Stimulated activated CD8-positive, alpha-beta memory T cell treated with anti-CD3 and anti-CD28 coated beads, Interleukin-4, amount 100 ng/mL, for 48 hours (primary cell): ENCODE measurements at places on chromosomes 6 and 20.
A peak's percentile ranks its signal among the peaks of the same experiment; 100 is the strongest.

DNA sequence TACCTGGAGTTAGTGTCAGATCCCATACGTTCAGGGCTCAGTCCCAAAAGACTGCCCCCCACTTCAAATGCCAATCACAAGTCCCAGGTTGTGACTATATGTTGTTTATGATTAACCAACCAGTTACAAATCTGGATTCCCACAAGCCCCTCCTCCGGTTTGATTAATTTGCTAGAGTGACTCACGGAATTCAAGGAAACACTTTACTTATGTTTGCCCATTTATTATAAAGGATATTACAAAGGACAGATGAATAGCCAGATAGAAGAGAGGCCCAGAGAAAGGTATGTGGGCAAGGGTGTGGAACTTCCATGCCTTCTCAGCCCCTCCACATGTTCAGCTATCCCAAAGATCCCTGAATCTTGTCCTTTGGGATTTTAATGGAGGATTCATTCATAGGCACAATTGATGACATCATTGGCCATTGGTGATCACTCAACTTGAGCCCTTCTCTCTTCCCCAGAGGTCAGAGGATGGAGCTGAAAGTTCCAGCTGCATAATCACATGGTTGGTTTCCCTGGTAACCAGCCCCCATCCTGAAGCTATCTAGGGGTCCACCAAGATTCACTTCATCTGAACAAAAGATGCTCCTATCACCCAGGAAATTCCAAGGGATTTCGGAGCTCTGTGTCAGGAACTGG lies 2.0 kb downstream of the ECT2L start:
- DNase-seq = no peak

DNA sequence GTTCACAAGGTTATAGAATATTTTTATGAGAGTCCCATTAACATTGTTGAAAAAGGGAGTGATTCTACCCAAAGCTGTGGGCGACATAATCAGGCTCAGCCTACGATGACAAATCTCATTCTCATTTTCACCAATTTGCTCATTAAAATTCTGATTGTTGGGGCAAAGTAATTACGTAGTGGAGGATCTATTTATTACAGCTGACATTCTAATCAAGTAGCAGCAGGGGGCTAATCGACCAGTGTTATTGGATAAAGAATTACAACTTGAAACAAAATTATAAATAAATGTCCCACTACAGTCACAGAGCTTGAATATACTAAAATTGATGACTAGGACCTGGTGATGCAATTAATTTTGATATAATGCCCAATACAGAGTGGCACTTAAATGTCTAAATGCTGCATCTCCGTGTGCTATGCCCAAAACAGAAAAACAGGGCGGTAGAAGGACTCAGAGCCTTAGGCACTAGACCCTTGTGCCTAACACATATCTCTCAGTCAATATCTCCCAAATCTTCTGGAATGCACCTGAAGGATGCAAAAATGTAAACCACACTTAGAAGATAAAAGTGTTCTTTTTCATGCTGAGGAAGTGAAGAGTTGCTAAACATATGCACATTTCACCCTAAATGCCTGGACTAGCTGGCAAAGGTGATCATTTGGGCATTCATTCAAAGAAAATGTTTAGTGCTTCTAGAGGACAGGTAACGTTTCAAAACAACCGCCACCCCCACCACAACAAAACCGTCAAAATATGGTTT lies 88.3 kb downstream of the CD24 start:
- no peak for DNase-seq

DNA sequence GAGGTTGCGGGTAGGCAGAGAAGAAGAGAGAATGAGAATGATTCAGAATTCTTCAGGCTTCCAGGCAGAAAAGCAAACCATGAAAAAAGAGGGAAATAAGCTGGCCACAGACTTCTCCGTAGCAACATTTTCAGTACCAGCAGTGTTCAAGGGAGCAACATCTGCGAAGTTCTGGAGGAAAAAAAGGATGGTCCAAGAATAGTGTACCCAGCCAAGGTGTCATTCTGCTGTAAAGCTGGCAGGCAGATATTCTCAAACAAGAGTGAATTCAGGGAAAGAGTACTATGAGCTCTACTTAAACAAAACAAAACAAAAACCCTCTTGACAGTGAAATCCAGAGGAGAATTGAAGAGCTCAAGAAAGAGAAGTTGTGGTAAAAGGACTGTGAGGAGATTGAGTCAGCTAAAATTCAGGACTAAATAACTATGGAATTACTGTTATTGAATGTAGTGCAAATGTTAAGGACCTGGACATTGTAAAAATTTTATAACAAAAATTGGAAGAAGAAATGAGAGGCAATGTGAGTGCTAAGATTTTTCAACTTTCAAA lies 86.5 kb downstream of the ATRN start:
- DNase-seq = no peak

DNA sequence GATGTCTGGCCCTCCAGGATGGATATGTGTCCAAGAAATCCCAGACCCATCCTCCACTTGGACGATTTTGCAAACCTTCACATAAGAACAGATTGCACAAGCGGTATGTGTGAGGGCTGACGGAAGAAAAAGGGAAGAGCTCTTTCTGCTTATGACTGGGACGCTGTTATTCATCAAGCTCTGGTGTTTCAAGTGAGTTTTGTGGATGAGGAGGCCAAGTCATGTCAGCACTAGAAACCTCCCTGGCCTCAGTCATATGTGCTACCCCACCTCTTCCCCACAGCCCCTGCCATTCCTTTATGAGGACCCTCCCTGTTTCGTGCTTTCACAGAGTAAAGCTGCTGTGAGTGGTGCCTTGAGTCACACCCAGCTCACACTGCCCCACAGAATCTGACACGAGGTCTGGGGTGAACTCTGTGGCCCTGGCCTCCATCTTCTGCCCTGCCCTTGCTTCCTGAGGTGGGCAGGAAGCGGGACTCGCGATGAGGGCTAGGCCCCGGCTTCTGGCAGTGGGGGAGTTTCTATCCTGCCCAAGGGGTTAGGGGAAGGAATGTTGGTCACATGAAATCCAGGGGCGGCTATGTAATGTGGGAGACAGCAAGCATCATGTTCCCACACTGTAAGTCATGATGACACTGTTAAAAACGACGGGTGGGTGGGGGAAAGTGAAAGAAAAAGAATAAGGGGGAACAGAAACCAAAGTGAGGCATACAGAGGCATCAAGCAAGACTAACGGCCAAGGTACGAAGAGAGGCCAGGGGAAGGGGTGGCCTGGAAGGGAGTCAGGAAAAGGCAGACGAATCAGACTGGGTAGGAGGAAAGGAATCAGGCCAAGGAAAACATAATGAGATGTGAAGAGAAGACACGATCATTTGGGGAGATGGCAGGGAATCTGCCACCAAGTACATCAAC lies 78.1 kb downstream of the PRDM1 start:
- DNase-seq = peak; percentile 79

GRCh38 chr6:148805777-148806176 lies 58.9 kb downstream of the UST start:
- DNase-seq = no peak

- DNase-seq = peak; percentile 92
Observed at GRCh38 chr6:446418-447366, 55.1 kb downstream of the IRF4 start.

GRCh38 chr6:167420858-167421766 lies 96.2 kb downstream of the TTLL2 start:
- no peak for DNase-seq

DNA sequence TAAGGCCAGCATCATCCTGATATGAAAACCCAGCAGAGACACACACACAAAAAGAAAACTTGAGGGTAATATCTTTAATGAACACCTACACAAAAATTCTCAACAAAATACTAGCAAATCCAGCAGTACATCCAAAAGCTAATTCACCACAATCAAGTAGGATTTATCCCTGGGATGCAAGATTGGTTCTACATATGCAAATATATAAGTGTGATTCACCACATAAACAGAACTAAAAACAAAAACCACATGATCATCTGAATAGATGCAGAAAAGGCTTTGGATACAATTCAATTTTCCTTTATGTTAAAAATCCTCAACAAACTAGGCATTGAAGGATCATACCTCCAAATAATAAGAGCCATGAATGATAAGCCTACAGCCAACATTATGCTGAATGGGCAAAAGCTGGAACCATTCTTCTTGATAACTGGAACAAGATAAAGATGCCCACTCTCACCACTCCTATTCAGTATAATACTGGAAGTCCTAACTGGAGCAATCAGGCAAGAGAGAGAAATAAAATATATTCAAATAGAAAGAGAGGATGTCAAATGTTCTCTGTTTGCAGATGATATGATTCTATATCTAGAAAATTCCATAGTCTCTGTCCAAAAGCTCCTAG lies 33.9 kb upstream of the CLVS2 start:
- no peak for DNase-seq

DNA sequence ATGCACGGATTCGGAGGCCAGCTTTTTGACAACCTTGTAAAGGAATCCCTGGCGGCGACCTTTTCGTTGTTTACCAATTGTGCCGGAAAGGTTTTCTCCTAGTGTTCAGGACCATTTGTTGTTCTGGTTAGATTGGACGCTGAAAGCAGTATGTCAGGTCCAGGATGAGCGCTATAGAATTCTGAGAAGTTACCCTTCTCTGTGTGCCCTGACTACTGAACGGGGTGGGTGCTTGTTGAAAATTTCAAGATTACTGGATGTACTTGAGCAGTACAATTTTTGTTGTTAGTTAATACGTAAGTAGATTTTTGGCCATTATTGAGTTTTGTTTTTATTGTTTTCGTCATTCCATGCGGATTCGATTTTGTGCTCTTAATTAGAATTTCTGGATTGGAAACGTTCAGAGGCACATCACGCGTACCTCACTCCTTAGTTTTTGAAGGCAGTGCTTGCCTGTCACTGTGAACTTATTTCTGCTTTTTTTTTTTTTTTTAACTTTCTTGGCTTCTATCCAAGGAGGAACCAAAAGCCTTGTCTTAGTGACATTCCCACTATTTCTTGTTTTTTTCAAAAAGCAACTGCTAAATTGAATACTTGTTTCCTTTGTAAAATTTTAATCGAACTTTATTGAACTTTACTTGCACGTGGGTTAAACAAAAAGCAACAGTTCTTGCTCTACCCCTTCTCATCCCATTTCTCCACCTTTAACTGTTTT lies 898 bp downstream of the XRN2 start:
- no peak for DNase-seq

DNA sequence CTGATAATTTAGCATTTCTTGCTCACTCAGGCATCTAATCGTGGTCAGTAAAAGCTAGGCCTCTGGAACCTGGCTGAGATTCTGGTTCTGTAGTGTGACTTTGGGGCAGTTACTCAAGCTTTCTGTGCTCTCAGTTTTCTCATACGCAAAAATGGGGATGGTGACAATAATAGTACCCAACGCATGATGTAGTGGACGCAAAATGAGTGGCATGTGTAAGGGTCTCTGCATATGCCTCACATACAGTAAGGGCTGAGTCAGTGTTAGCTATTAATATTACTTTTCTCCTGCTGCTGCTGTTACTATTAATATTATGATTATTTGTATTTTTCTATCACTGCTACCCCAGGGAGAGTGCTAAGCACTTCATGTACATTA lies 686 bp downstream of the GINS1 start:
- DNase-seq = no peak
